ENCODE measurements at places on chromosomes 1 and 21.

DNA sequence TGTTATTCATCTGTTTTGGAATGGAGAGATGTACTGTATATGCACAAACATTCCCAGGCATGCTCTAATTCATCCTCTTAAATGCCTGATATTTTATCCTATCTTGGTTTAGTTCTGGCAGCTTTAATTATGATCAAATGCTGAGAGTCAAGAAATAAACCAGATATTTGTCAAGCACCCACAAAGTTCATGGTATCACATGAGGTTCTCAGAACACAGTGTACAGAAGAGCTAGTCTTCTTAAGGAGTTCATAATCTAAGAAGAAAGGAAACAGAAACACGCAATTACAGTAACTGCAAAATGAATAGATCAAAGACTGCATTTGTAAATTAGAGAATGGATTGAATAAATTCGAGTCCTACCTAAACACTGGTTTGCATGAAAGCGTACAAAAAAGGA lies 58.3 kb upstream of the KCNH1 start:
- DNase-seq = no peak

DNA sequence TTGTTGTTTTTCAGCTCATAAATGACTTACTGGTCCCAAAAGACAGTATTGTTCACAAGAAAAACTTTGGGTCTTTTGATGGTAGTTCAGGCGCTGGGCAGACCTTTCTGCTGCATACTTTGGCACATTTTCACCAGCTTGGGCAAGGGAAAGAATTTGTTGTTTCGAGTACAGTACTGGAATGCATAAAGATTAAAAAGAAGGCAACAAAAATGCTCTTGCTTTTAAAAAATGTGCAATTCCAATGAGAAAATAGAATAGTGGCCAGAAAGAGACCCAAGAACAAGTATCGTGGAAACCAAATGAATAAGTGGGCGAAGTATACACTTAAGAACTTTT lies 56.0 kb downstream of the CLIC6 start:
- no peak for DNase-seq

DNA sequence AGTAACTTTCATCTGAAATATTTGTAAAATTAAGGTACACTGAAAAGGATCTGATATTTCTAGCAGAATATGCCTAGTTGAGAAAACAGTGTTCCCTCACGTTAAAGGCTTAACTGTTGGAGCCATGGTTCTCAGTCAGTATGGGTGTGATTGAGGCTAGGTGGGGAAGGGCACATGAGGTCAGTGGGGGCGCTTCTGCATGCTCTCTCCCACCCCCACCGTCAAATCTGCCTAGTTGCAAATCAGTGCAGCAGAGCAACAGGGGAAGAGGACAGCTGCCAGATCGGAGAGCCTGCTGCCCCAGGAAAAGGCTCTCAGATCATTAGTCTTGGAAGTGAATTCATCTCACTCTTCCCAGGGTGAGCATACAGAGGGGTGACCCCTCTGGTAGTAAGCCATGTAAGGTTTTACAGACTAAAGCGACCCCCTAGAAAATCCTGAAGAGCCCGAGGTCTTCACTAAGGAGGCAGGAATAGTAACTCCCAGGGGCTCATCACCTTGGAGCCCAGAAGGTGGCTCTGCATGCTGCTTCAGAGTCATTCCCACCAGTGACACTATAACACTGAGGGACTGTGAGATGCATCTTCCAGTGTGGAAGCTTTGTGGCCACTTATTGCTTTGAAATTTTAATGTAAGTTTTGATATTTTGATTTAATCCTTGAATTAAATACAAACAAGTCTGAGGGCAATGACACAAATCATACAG lies 83.1 kb upstream of the BARHL2 start:
- no peak for DNase-seq

DNA sequence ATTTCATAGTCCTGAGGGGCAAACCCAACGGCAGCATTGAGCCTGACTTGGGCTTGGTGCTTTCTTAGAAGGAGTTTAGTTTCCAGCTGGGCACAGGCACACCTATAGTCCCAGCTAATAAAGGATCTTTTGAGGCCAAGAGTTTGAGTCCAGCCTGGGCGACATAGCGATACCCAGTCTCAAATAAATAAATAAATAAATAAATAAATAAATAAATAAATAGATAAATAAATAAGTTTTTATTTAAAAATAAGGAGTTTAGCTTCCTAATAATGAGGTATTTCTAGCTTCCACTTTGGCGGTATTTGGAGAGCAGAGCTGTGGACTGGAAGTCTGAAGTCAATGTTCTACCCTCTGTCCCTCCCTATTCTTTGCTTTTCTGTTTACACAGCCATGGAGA lies 186.6 kb downstream of the URB2 start:
- DNase-seq = no peak

DNA sequence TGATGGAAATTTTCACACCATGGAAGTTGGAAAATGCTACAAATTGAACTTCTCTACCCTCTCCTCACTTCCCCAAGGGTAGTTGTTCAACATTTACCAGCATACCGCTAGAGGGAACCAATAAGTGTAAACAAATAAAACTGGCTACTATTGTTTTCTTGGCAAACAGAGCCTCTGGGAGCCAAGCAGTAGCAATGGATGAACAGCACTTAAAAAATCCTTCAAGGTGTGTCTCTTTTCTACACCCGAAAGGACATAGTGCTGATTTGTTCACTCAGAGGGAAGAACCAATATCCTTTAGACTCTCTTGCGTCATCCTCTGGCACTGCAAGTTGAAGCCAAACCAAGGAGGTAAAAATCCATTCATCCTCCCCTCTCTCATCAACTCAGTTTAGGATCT lies 161.5 kb downstream of the TBX15 start:
- no peak for DNase-seq

- DNase-seq = no peak
These were observed 4.3 kb downstream of the ERRFI1 start for GRCh38 chr1:8021676-8022266.

- no peak for DNase-seq
These were observed 216.9 kb downstream of the RYR2 start for GRCh38 chr1:237258871-237259270.

DNA sequence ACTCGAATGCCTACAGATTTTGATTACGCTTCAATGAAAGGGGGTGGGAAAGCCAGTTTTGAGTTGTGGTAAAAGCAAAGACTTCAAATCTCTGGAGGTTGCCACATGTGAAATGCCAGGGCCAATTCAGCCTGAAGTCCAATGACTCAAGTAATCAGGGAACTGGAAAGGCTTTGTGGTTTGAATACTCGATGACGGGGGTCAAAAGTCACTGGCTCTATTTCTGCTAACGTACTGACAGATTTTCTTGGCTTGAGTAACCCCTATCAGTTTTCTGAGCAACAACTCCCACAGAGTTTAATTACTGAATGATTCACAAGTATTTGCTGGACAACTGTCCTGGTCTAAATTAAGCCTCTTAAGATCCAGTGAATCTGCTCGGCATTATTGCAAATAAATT lies 152.2 kb downstream of the SIPA1L2 start:
- DNase-seq = peak; percentile 37

GRCh38 chr1:24386241-24386640 lies 27.3 kb downstream of the STPG1 start:
- DNase-seq = no peak

GRCh38 chr1:232204269-232204668 lies 425.7 kb downstream of the SIPA1L2 start:
- no peak for DNase-seq

GRCh38 chr1:244371242-244372141 lies 80.2 kb downstream of the ADSS2 start:
- no peak for DNase-seq

GRCh38 chr1:96771847-96772246 lies 50.3 kb downstream of the PTBP2 start:
- DNase-seq = no peak

GRCh38 chr1:10651793-10652192 lies 144.7 kb downstream of the CASZ1 start:
- DNase-seq = no peak

- DNase-seq = peak; percentile 82
These were observed 41.5 kb upstream of the BCAR3 start for GRCh38 chr1:93723110-93723509.

- no peak for DNase-seq
These were observed 19.1 kb upstream of the MED18 start for GRCh38 chr1:28309702-28310101.

GRCh38 chr1:165152727-165153126 lies 203.8 kb downstream of the LMX1A start:
- no peak for DNase-seq

DNA sequence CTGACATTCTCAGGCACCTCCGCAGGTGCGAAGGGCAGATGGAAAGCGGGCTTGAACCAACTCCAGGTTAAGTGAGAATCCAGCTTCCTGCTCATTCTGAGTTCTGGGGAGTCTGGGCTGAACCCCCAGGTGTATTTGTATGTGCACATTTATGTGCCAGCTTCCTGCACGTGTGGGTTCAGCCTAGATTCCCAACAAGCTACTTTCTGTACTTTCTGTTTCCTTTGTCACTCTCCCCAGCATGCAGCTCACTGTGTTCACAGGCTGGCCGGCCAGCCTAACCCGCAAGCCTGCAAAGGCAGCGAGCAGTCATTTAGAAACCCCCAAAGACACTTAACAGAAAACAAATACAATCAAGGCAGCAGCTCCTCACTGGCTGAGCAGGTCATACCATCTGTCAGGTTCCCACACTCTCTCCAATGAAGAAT lies 1.3 kb upstream of the IL19 start:
- DNase-seq = no peak

DNA sequence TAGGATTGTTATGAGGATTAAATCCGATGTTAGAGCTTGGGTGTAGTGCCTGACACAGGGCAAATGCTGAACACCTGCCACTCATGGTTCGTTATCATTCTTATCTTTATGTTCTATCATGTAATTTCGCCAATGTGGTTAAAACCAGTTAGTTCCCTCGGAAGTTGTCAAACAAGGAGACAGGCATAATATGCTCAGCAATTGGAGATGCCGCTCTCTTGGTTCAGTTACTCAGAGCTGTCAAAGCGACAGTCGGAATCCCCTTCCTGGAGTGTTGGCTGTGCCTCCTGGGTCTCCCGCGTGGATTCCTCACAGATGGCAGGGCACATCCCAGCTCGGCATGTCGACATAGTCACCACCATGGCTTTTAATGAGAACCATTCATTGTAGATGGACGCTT lies 192.2 kb downstream of the ROR1 start:
- no peak for DNase-seq

DNA sequence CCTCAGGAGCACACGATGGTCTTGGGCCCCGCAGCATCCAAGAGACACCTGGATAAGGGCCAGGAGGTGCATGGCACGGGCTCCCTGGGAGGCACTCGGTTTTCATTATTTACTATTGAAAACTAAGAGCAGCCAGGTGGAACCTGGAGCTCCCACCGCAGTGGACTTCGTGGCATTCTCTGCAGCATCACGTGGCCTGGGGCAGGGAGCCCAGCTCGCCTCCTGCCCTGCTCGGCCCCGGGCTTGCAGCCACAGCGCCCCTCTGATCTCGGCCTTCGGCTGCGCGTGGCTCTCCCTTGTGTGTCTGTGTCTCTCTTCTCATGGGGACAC lies 121.6 kb downstream of the SIK1 start:
- no peak for DNase-seq

GRCh38 chr1:81157686-81158085 lies 643.0 kb upstream of the ADGRL2 start:
- DNase-seq = no peak

DNA sequence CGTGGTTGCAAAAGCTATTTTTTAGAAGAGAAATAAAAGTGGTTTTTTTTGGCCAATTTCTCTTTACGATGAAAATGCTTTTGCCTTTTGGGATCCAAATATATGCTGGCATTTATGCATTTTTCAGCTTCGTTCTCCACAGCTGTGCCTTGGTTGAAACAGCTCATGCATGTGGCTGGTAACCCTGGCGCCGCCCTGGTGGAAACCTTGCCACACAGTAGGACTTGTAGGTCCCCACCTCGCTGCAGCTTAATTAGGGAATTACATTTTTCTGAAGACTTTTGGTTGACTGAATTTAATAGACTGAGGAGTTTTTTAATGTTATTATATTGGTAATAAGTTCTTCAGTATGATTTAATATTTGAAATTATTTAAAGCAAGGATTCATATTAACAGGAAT lies 12.7 kb upstream of the PCP4 start:
- DNase-seq = no peak

GRCh38 chr1:7043191-7043549 lies 257.9 kb downstream of the CAMTA1 start:
- DNase-seq = no peak

- no peak for DNase-seq
These were observed 15.6 kb upstream of the C1orf174 start for GRCh38 chr1:3915551-3916121.

- no peak for DNase-seq
These were observed 3.3 kb upstream of the TRPM2 start for GRCh38 chr21:44349847-44350772.

DNA sequence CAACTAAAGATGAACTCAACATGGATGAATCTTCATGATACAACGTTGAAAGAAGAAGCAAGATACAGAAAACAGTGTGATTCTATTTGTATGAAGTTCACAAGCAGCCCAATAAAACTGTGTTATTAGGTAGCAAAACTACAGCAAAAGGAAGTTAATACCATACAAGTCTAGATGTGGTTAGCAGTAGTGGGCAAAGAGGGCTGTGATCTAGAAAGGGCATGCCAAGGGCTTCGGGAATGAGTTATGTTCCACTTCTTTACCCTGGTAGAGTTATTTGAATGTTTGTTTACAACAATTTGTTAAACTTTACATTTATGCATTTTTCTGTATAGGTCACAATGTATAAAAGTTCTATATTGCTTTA lies 9.2 kb downstream of the TNFRSF9 start:
- DNase-seq = no peak

DNA sequence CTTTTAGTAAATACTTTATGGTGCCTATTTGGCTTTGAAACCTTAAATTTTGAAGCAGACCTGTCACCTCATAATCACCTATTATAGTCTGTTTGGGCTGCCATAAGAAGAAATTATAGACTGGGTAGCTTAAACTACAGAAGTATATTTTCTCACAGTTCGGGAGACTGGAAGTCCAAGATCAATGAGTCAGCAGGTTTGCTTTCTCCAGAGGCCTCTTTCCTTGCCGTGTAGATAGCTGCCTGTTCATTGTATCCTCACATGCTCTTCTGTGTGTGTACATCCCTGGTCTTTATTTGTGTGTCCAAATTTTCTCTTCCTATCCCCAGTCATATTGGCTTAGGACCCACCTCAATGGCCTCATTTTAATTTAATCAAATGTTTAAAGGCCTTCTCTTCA lies 518.2 kb downstream of the ADGRL2 start:
- DNase-seq = no peak

- DNase-seq = no peak
These were observed 24.6 kb downstream of the NTPCR start for GRCh38 chr1:232974971-232975370.
